Hematopoietic multipotent progenitor cell treated with erythropoietin and hydrocortisone succinate and interleukin-3 and kit ligand, for 4 days (in vitro differentiated cells): ENCODE measurements at places on chromosomes 1 and 21.

DNA sequence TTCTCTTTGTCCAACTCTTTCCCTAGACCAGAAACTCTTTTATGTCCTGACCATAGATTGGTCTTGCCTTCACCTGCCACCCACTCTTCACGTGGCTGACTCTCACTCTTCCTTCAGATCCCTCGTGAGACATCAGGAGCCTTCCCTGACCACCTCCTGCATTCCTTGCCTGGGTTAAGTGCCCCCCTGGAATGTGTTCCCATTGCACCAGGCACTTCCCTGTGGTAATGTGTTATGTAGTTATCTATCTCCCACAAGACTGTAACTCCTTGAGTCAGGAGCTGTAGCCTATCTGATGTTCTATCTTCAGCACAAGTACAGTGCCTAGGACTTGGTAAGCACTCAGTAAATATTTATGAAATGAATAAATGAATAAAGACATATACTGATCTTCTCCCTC is 111.2 kb upstream of the CTTNBP2NL start:
- DNase-seq = no peak

- DNase-seq = peak; percentile 35
Measured at GRCh38 chr1:9201401-9202239, 33.0 kb upstream of the H6PD start.

DNA sequence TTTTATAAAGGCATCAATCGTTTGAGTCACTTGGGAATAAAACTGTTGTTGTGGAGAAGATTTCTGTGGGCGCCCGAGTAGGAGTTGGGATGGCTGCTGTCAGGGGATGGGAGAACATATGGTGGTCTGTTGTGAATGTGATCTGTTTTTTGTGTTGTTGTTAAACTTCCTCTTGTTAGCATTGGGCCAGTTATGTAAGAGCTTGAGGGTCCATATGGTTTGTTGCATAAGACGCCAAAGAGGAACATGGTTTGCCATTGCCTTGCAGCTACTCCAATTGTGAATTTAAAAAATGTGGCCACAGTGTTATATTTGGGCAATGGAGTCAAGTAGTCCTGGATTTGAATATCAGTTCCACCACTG is 136.1 kb upstream of the JUN start:
- DNase-seq = peak; percentile 78

GRCh38 chr1:172566196-172566997 is 33.4 kb downstream of the SUCO start:
- DNase-seq = no peak

DNA sequence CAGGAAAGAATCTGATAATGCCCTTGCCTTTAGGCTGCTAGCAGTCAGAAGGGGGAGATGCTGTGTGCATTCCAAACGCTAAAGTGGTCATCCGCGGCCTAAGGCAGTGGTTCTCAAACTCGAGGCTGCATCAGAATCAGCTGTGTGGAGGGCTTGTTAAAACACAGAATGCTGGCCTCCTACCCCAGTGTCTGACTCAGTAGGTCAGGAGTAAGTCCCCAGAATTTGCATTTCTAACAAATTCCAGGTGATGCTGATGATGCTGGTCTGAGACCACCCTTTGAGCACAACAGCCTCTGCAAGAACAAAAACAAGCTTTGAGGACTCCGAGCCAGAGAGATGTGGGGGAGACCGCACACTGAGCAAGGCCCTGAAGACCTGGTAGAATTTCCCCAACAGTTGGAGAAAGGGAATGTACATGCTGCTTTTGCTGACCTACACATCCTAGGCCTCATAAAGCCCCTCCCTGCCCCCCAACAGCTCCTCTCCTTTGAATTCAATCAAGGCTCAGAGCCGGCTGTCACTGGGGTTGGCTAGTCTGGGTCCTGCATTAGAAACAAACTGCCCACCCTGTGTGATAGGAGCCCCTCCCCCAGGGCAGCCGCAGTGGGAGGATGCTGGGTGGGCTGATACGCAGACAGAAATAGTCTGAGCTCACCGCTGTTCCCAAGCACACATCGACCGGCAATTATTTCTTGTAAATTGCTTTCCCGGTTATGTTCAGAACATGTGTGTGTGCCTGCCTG is 27.1 kb downstream of the SHISAL2A start:
- DNase-seq = no peak

- DNase-seq = no peak
Measured at GRCh38 chr1:109185357-109185756, 28.4 kb upstream of the SARS1 start.

DNA sequence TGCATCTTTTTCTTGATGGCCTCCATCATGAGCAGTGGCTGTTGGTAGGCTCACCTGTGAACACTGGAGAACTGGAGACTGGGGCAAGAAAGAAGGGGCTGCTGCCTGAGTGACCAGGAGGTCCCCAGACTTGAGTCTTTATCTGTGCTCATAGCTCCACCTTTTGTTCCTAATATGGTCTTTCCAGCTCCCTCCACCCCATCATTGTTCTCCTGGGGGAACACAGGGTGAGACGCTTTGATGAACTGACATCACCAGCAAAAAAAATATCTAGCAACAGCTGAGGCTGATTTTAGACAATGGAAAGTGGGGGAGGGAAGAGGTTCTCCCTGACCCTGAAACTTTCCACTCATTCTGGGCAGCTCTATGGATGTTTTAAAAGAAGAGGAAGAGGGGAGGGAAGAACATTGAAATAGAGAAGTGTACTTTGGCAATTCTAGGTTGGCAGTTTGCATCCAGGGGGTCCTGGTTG is at the start of gene TPM3:
TPM3 (minus strand) TSS at position 111 of the 472 bp plus-strand sequence; CDS start at position 29, 82 bp downstream.
- no peak for DNase-seq

DNA sequence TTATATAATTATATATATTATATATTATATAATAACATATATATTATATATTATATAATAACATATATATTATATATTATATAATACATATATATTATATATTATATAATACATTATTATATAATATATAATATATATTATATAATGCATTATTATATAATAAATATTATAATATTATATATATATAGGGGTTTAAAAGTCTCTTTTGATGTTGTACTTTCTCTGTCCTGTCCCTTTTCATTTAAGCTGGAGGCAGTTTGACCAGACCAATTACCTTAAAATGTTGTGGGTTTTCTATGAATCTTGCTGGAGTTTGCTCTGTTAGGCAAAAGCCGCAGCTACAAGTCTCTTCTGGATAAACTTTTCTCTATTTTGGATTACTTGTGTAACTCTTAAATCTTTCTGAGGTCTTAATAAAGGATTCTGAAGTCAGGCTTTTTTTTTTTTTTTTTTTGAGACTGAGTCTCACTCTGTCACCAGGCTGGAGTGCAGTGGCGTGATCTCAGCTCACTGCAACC is 22.2 kb upstream of the KIF1B start:
- peak; percentile 27 for DNase-seq

- no peak for DNase-seq
Measured at GRCh38 chr1:39826583-39826982, 37.9 kb upstream of the BMP8B start.

- peak; percentile 50 for DNase-seq
Measured at GRCh38 chr1:18581420-18581880, 49.2 kb upstream of the PAX7 start.

DNA sequence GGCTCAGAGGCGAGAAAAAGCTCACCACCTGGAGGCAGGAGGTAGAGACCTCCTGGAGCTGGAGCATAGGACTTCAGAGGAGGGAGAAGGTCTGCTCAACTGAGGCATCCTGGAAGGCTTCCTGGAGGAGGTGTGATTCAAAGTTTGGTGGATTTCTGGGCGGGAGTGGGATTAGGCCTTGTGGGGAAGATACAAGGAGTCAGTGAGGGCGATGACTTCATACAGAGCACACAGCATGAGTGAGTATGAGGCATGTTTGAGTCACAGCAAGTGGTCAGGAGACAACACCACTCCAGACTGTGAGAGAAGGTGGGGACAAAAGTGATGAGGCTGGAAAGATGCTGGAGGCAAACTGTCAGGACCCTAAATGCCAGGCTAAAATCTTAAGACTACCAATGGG is 77.6 kb downstream of the MATN1 start:
- DNase-seq = no peak

DNA sequence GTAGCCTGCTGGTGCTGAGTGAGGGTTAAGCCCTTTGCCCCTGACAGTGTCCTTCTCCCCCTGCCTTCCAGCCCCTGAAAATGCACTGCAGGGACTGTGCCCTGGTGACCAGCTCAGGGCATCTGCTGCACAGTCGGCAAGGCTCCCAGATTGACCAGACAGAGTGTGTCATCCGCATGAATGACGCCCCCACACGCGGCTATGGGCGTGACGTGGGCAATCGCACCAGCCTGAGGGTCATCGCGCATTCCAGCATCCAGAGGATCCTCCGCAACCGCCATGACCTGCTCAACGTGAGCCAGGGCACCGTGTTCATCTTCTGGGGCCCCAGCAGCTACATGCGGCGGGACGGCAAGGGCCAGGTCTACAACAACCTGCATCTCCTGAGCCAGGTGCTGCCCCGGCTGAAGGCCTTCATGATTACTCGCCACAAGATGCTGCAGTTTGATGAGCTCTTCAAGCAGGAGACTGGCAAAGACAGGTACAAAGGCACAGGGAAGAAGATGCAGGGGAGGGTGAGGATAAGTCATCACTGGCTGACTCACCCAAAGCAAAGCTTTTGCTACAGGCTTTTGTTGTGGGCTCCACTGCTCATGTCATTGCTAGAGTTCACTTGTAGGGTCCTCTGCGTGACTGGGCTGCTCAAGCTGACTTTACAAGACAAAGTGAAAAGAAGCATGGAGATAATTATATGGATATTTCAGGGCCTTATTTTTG is 174.9 kb downstream of the PIGK start:
- DNase-seq = no peak

GRCh38 chr1:51790385-51790784 is 88.1 kb downstream of the NRDC start:
- DNase-seq = no peak

- no peak for DNase-seq
Measured at GRCh38 chr1:54011316-54012007, 6.5 kb downstream of the LDLRAD1 start.

DNA sequence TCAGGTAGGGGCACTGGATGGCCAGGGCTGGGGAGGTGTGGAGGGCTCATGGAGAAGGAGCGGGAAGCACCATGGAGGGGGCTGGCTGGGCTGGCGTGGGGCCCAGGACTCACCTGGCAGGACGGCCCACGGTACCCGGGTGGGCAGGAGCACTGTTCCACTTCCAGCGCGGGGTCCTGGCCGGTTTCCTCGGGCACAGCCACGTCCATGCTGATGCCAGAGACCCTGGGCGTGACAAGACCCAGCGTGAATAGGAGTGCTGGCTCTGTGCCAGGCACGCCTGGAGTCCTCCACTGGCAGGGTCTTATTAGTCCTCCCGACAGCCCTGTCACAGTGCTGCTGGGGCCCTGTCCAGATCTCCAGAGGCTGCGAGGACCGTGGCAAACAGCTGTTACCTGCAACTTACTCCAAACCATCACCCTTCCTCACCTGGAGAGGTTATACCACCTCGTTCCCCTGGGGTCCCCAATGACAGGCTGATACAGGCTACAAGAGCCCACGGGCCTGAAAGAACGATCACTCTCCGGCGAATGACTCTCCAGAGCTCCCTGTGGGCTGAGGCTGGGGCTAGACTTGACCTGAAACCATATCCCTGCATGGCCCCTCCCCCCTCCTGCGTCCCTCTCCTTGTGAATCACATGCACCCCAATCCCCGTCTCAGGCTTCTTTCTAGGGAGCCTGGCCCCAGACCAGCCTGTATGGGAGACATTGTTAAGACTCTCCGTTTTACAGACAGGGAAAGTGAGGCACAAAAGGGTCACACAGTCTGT is 62.1 kb downstream of the HSPG2 start:
- no peak for DNase-seq

DNA sequence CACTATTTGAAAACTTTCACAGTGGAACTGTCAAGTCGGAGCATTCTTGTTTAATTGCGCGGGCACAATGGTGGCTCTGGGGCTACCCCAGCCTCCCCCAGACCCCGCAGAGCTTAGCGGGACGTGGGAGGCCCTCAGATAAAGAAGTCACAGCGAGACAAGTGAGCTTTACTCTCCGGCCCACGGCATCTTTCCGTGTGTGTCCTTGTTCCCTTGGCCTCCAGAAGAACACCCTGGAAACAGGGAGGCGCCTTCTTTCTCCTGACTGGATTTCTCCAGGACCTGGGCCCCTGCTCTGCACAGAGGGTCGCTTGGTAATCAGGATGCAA is 382.8 kb downstream of the RRAGC start:
- DNase-seq = no peak

- DNase-seq = peak; percentile 67
Measured at GRCh38 chr1:28326515-28326914, 2.3 kb upstream of the MED18 start.

- peak; percentile 20 for DNase-seq
Measured at GRCh38 chr21:34166468-34166867, 93.1 kb downstream of the MRPS6 start.

DNA sequence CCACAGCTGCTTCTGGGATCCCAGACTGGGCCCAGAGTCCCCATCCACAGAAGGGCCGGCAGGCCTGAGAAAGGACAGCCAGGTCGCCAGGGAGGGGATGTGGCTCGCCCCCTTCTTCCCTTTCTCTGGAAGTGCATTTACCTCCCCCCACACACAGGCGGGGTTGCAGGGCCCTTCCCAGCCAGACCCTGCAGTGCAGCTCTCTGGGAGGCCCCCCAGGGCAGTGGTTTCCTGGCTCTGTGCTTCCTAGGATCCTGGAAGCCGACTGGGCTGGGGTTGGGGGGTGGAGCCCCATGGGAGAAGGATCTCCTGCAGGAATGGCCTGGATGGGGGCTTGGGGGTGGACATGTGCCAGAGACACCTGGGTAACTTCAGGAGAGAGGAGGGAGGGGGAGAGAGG is 4.2 kb upstream of the COL6A1 start:
- DNase-seq = no peak

DNA sequence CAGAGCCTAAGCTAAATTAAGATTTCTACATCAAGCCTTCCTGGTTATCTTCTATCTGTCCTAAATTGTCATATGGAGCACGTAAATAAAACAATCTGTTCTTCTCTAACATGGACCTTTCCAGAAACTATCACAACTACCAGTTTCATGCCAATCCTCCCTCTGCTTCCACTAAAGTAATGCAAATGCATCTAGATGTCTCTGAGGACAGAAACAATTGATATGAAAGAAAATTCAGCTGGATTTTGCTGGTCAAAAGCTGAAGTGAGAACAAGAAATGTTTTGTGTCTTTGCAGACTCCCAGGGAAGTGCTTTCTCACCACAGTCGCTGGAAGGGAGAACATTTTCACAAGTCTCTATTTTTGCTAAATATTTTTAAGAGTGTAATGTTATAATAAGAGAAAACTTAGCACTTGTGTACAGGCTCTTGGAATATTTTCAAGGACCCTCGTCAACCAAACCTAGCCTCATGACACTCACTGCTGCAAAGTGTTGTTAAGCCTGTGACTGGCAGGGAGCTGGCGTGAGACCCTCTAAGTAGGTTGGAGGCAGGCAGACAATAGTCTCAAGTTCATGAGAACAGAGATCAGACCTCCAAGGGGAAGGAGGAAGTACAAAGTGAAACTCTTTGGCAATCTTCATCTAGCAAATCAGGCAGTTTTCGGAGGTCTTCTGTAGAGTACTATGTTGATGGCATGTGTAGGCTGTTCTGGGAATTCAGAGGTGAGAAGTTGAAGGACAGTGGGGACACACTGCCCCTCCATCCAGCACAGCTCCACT is 38.8 kb downstream of the DNASE2B start:
- DNase-seq = peak; percentile 81

GRCh38 chr1:211198111-211198510 is 61.1 kb upstream of the RCOR3 start:
- no peak for DNase-seq

GRCh38 chr1:21200767-21201166 is 24.1 kb upstream of the EIF4G3 start:
- DNase-seq = no peak
